ENCODE measurements at places on chromosomes 6 and 20. TPM values are rescaled to one million over a fixed set of nuclear protein-coding genes. Genes with fewer than 3 reads are reported as not detected.
A peak's percentile ranks its signal among the peaks of the same experiment; 100 is the strongest.

The NFKBIL1 gene
- 51.9 TPM for total RNA-seq

The PTK6 gene
- total RNA-seq, result 22.2 TPM

The OTOR gene
- not detected for total RNA-seq

The RNF146 gene
- 101 TPM for total RNA-seq

DNA sequence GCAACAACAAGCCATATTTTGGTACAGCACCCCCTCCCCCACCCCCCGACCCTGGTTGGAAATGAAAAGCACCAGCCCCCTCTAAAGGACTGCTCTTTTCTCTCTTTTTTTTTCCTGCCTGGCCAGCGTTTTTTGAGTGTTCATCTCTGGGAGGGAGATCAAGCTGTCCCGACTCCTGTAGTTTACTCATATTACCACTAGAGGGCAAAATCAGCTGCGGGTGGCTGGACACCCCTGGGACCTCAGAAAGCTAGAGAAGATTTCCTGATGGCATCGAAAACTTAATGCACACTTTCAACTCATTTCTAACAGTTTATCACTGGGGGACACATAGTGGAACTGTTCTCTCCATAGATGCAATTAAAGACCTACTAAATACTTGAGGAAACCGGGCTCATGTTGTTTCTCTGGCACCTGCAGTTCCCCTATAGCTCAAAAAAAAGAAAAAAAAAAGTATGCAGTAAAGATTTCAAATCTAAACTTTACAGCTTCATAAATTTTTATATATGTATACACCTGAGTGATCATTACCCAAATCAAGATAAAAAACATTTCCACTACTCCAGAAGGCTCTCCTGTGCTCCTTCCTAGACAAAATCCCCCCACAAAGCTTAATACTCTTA lies 24.4 kb downstream of the CNBD2 start:
- DNase-seq, result peak; percentile 45

DNA sequence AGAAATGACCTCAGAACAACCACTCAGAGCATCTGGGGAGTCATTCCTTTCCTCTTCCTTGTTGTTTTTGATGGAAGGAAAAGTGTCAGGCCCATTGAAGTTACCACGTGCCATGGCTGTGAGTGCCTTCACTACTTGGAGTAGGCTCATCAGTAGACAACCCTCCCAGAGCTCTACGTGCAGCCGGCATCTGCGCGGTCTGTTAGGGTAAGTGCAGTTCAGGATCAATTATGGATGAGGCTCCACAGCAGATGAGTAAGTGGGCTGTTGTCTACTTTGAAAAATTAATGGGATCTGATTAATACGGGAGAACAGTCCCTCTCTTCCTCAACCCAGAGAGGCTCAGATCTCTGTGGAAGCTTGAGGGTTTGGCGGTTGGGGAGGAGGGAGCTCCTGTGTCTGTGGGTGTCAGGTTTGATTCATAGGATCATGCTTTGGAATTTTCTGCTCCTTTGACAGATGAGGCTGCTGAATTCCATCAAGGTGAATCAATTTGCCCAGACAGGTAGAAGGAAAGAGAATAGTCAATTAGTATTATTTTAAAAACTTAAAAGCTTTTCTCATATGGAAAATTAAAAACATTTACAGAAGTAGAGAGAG lies 93.8 kb upstream of the TOX2 start:
- DNase-seq, result no peak

DNA sequence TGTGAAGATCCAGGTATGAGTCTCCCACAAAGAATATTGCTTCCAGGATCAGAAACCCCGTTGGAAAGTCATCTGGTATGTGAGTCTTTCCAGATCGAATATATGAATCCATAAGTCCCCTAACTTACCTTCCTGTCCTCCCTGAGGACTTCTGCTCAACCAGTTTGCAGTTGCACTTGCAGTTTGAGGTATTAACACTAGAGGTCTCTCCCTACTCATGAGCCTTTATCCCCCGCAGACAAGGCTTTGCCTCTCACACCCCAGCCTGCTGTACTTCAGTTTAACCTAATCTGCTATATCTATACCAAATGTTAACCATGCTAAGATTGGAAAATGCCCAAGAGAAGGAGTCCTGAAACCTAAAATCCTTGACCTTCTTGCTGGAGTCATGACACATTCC lies 135.3 kb upstream of the DEFB112 start:
- DNase-seq, result no peak

DNA sequence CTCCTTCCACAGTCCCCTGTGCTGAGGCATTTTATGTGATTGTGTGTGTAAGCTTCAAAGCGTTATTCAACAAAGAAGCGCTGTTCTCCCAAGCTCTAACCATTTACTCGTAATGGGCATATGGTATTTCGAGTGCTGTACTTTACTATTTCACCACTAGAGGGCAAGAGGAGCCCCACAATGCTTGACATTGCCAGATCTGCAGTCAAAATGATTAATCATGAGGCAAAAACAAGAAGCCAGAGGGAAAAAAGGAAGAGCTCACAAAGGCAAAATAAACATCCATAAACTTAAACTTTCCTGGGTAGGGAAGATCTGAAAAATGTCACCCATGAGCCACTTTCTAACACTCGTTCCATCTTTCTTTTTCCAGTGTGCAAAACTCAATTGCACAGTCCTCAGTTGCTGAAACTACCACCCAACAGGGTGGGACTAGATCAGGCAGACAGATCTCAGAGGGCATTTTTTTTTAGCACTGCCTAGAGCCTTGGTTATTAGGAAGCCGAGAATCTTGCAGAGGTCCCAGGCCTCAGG lies 215.0 kb upstream of the PLCB4 start:
- no peak for DNase-seq

DNA sequence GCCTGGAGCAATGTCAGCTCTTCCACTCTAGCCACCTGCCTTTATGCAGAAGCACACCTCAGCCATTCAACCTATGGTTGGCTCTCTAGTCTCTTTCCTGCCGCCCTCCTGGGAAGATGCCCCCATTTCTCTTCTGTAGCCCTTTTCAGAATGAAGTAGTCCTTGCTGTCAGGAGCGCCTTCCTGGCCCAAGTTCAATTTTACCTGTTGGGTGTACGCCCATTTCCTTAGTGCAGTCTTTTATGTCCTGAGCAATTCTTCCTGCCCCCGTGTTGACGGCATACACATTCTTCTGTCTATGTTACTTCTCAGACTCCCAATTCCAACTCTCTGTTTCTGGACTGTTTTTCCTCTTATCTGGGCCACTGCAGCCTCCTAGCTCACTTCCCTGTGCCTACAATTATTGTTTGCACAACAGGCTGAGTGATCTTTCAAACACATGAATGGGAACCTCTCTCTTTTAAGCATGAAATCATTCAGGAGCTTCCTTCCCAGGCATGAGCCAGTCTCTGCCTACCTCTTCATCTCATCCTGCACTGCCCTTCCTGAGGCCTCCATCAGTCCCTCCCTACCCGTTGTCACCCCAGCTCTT lies 389.2 kb downstream of the CD83 start:
- no peak for DNase-seq
